ENCODE measurements at places on chromosomes 5 and 9.

GRCh38 chr5:21236104-21236503, 1248.1 kb upstream of the CDH18 start:
- no peak for DNase-seq

DNA sequence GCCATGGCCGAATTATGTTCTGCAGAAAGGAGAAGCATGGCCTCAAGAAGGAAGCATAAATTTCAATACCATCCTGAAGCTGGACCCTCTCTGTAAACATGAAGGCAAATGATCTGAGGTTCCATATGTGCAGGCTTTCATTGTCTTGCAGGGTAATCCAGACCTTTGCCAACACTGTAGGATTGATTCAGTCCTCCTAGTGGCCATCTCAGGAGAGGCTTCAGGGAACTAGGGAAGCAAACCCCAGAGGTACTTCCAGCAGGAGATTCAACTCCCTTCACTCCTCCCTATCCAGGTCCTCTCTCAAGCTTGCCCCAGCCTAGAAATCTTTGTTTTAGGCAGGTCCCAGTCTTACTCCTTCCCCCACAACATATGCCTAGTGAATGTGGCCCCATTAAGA, 99.3 kb upstream of the HCN1 start:
- DNase-seq: no peak

- no peak for DNase-seq
These were observed 158.7 kb downstream of the NMUR2 start for GRCh38 chr5:152246401-152246800.

- DNase-seq: no peak
These were observed 835.9 kb upstream of the ZNF608 start for GRCh38 chr5:125582352-125582751.

- no peak for DNase-seq
These were observed 1738.8 kb downstream of the EFNA5 start for GRCh38 chr5:105931881-105932421.

DNA sequence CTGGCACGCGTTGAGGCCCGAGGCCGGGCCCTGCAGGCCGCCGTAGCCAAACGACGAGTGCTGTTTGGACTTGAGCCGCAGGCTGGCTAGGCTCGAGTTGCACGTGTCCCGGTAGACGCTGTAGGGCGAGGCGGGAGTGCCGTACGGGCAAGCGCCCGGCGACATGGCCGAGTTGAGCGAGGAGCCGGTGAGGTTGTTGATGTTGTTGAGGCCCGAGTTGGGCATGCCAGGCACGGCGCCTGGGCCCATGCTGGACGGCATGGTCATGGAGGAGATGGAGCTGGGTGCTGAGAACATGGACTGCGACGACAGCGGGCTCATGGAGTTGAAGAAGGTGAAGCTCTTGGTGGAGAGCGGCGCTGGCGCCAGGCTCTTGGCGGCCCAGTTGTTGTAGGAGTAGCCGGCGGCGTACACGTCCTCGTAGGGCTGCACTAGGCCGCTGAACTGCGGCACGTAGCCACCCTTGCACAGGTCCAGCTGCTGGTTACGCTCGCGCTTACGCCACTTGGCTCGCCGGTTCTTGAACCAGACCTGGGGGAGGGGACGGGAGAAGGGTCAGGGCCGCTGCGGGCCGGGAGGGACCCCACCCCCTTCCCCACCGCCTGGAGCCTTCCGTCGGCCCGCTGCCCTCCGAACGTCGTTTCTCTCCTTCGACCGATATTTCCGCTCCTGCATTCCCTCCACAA, 5.1 kb downstream of the PITX1 start:
- DNase-seq: no peak

DNA sequence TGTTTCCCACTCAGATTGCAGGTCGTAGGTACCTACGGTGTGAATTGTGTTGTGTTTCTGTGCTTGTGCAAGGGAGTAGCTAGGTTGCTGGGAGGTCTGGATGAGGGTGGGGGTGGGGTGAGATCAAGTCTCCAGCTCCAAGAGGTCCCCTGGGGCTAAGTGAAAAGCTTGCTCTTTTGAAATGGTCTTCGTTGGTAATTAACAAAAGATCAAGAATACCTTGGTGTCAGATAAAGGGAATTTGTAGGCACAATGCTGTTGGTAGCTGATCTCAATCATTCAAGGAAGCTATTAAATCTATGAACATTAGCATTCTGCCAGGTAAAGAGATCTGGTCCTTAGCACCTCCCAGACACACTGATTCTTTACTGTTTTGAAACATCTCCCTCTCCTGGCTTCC, 928 bp upstream of the PCDHGC4 start:
- no peak for DNase-seq

GRCh38 chr5:38871790-38872551, 26.2 kb downstream of the OSMR start:
- DNase-seq: peak; percentile 98

- no peak for DNase-seq
These were observed 108.7 kb upstream of the SSBP2 start for GRCh38 chr5:81859624-81860023.

DNA sequence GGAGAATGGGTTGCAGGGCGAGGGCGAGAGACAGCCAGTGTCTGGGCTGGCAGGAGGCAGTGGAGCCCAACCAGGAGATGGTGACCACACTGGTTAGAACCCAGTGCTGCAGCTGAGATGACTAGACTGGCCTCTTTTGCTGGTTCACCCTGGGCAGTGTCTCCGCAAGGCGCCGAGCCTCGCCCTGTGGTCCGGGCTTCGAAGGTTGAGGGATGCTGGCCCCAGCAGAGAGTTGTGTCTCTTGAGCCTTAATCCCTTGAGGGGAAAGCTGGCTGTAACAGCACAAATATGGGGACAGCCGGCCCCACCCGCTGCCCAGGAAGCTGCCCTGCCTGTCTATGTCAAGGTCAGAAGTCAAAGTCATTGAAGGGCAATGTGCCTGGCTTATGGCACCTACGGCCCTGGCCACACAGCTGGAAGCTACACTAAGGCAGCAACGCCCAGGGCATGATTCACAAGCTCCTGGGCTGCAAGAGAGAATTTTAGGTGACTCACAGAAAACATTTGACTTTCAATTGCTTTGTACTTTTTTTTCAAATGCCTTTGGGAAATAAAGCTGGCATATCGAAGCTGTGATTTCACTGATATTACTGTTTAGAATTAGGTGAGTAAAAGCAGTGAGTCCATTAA, 33.3 kb downstream of the NKX2-5 start:
- DNase-seq: peak; percentile 38

GRCh38 chr9:76677481-76678055, 86.7 kb upstream of the PCA3 start:
- peak; percentile 86 for DNase-seq

- DNase-seq: no peak
These were observed 20.9 kb upstream of the RFK start for GRCh38 chr9:76415154-76415553.

DNA sequence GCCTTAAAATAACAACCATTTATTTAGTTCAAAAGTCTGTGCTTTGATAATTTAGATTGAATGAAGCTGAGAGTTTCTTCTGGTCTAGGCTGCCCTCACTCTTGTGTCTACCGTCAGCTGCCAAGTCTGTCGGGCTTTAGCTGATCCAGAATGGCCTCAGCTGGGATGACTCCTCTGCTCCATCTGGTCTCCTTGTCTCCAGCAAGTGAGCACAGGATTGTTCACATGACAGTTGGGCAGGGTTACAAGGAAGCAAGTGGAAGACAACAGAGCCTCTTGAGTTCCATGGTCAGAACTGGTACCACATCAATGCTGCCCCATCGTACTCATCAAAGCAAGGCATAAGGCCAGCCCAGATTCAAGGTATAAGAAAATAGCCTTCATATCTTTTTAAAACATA, 9.0 kb downstream of the HTR1A start:
- DNase-seq: no peak

DNA sequence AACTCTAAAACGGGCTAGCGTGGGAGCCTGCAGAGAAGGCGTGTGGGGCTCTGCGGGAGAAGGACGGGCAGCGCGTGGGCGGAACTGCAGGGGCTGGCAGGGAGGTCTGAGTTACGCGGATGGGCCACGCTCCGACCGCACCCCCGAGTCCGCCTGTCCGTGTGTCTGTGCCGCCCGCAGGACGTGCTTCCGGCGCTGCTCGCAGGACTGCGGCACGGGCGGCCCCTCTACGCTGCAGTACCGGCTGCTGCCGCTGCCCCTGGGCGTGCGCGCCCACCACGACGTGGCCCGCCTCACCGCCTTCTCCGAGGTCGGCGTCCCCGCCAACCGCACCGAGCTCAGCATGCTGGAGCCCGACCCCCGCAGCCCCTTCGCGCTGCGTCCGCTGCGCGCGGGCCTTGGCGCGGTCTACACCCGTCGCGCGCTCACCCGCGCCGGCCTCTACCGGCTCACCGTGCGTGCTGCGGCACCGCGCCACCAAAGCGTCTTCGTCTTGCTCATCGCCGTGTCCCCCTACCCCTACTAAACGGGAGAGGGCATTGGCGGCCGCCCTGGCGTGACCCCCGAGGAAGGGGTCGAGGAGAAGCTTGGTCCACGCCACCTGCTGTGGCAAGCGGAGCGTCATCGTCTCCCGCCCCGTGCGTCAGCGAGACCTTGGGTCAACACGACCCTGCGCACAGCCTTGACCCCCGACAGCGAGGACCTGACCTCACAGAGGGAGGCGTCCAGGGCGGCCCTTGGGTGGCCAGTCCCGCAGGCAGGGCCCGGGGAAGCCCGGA, 11.4 kb upstream of the ASS1 start:
- DNase-seq: peak; percentile 63

- DNase-seq: peak; percentile 89
These were observed 51.7 kb downstream of the ARHGAP26 start for GRCh38 chr5:142821733-142822487.

DNA sequence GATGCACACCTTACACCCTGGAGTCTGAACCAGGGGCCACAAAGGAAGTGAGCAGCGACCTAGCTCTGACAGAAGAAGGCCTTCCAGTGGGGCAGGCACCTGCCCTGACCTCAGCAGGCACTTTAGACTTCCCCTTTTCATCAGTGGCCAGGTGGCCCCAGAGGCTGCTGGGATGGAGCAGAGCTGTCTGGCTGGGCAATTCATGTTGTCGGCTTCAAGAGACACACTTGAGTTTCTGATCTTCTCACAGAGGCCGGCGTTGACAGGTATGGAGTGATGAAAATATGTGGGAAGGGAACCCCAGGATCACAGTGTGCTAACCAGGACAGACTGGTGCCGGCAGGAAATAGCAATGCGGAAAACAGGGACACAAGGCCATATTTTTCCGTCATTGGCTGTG, 375.5 kb downstream of the CTNND2 start:
- DNase-seq: no peak

GRCh38 chr9:36039696-36040095, 3.0 kb downstream of the RECK start:
- no peak for DNase-seq

DNA sequence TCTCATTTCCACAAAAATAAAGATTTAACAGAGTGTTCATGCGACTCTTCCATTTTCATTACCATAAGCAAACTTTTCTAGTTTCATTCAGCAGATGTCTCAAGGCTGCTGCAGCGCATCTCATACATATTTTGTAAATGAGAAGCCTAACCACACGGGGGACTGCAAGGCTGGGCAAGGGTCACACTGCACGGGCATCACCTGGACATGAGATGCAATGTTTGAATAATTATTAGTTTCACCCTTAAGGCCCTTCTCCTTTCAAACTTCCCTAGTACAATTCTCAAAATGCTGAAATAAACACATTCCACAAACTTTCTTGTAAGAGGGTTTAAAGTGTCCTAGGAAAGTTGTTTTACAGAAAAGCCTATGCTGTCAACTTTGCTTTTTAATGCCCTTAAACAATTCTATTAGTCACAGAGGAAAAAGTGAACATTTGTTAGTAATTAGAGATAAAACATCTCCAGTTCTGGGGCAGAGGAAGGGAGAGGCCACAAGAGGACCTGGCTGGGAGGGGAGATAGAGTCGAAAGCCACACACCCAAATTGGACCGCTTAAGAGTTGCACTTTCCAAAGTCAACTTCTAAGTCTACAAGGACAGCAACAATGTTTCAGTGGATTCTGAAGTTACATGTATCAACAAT, 1.3 kb downstream of the DENND1A start:
- DNase-seq: no peak

DNA sequence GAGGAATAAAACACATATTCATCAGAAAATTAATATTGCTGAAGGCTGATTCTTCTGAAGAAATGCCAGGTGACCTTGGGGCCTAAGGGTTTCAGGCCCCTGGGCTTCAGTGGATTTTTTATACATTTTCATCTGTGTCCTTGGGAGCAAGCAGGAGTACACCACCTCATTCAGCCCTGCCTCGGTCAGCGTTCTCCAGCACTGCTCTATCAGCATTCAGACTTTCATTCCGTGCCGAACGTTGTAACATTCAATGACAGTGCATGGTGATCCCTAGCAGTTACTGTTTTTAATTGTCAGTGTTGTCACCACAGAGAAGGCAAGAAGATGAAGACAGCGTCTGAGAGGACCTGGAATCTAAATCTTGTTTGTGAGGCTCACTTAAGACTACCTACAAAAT, 490.4 kb downstream of the DNAH5 start:
- no peak for DNase-seq

- DNase-seq: no peak
These were observed 3.8 kb upstream of the PDCL start for GRCh38 chr9:122832194-122832593.

DNA sequence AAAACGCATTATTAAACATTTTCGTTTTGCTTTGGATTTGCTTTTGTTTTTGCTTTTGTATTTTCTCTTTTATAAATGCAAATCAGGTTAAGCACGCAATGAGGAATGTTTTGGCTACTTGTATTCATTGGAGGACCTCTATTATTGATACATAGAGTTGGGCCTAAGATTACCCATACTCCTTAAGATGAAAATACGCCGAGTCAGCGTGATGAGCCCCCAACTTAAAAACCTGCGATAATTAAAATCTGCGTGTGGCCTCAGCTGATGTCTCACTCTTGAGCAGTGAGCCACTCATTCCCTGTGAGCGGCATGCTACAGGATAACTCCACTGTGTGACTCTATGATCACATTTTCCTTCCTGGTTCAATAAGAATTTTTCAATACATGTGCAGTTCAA, 518.3 kb downstream of the IRX1 start:
- DNase-seq: no peak

- no peak for DNase-seq
These were observed 451.4 kb downstream of the KDM4C start for GRCh38 chr9:7209016-7209715.

GRCh38 chr5:139251695-139252288, 41.7 kb upstream of the MATR3 start:
- DNase-seq: no peak

DNA sequence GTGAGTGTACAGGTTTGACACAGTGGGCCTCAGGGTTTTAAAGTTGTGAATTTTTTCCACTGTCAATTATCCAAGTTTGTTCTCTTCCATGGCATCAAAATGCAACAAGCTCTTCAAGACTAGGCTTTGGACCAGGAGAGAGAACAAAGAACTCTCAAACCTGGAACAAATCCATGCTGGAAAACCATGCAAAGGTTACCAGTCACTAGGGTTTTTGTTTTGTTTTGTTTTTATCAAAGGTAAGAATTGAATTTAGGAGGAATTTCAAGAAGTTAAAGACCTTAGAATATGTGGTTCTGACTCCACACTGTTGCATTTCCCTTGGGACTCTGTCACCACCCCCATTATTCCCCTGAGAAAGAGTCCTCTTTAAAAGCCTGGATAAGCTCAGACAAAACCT, 191.1 kb upstream of the PIK3R1 start:
- no peak for DNase-seq

- no peak for DNase-seq
These were observed 298.4 kb downstream of the TLE1 start for GRCh38 chr9:81390792-81391456.

- peak; percentile 57 for DNase-seq
These were observed 51.9 kb downstream of the TGFBI start for GRCh38 chr5:136080483-136081216.
